ENCODE measurements at places on chromosomes 2 and 18.

DNA sequence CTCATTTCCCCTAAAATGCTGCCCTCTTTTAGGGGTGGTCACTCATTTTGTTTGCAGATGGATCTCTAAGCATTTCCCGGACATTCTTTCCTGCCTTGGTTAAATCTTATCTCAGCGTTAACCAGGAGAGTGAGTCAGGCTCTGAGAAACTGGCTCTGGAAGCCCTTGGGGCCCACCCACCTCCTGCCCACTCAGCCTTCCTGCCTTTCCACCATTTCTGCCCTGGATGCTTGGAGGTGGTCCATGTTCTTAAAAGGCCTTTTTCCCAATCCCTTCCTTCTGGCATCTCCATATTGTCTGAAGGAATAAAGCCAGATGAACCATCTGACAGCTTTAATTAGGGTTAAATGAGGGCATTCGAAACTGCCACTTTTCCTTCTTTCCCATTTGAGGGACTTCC lies 9.5 kb downstream of the HK2 start:
- DNase-seq, result peak; percentile 87

DNA sequence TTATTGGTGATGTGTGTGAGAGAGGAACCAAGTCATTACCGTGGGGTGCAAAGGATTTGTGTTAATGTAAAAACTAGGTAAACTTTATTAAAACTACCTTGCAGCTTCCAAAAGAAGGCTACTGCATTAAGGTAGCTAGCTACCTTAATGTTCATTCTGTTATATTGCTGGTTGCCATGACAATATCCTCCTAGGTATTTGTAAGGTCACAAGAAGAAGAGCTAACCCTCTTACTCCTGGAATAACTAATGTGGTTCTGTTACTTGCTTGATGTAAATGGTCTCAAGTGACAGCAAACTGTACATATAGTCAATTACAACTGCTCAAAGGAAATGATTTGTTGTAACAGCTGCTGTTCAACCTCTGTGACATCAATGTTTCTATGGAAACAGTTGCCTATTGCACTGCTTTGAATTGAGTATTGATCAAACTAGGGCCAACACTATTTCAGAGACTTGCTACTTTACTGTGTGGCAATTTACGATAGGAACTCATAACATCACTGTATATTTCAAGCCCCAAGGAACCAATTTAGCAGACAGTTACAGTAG lies 319.8 kb upstream of the HNRNPA3 start:
- DNase-seq, result no peak

GRCh38 chr2:171307560-171307959 lies 126.2 kb downstream of the METTL8 start:
- DNase-seq, result no peak

- no peak for DNase-seq
These were observed 21.3 kb upstream of the CDC42EP3 start for GRCh38 chr2:37692711-37693110.

- DNase-seq, result no peak
These were observed 153.6 kb upstream of the TWIST2 start for GRCh38 chr2:238694136-238694755.

GRCh38 chr2:160401895-160402294 lies 91.7 kb downstream of the RBMS1 start:
- no peak for DNase-seq

- DNase-seq, result no peak
These were observed 158.5 kb downstream of the INSIG2 start for GRCh38 chr2:118246726-118247125.
